HL-60 (cell line): ENCODE measurements at places on chromosomes 6 and 20.

GRCh38 chr20:15328084-15328483, 990.7 kb upstream of the FLRT3 start:
- DNase-seq: no peak

- no peak for DNase-seq
These were observed 1760.2 kb upstream of the DEFB115 start for GRCh38 chr20:29497261-29497671.

GRCh38 chr6:129329678-129330077, 380.3 kb downstream of the ARHGAP18 start:
- no peak for DNase-seq

GRCh38 chr20:12023194-12023795, 105.6 kb downstream of the BTBD3 start:
- peak; percentile 15 for DNase-seq

- DNase-seq: no peak
These were observed 474.9 kb upstream of the JARID2 start for GRCh38 chr6:14771016-14771415.

GRCh38 chr20:38395165-38395564, 40.0 kb downstream of the SNHG17 start:
- no peak for DNase-seq

- DNase-seq: no peak
These were observed 88.4 kb downstream of the MAFB start for GRCh38 chr20:40600441-40601219.

DNA sequence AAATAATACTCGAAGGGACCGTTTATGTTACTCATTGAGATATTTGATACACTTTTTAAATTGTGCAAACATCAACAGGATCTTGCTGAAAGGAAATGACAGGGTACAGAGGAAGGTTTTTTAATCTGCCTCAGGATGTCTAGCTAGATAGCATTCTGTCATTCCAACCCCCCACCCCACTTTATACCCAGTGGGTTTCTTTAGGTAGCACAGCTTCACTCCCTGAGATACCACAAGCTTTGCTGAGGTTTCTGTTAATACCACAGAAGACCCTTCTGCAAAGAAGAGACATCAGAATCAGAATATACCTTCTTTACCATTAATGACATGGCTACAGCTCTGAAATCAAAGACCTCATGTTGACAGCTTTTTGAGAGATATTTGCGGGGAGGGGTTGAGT, 1.3 kb downstream of the PHACTR2 start:
- no peak for DNase-seq

DNA sequence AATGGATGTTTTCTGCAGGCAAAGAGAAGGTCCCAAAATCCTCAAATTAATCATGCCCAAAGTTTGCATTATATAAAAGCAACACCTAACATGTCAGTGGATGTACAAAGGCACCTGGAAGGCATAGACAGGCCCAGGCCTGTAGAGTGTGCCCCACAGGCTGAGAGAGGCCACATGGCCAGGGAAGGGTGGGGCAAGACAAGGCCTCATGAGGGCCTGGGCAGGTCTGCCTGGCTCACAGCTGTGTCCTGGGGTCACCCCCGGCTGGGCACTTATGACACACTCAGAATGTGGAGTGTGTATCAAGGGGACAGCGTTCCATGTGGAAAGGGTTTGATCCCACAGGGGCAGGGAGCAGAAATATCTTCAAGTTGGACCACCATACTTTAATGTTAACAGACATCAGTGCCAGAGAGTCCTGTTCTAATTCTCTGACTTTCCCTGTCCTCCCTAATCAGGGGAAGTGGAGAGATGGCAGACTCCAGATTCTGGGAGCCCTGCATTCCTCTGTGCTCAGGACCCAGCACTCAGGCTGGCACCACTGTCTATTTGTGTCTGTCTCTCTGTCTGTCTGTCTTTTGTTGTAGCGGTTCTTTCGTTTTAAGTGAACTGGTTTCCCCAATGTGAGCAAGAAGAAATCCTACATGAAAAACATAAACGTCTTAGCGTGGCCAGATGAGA, 178.3 kb upstream of the FOXA2 start:
- no peak for DNase-seq

GRCh38 chr20:43925801-43926200, 11.1 kb downstream of the TOX2 start:
- DNase-seq: no peak

DNA sequence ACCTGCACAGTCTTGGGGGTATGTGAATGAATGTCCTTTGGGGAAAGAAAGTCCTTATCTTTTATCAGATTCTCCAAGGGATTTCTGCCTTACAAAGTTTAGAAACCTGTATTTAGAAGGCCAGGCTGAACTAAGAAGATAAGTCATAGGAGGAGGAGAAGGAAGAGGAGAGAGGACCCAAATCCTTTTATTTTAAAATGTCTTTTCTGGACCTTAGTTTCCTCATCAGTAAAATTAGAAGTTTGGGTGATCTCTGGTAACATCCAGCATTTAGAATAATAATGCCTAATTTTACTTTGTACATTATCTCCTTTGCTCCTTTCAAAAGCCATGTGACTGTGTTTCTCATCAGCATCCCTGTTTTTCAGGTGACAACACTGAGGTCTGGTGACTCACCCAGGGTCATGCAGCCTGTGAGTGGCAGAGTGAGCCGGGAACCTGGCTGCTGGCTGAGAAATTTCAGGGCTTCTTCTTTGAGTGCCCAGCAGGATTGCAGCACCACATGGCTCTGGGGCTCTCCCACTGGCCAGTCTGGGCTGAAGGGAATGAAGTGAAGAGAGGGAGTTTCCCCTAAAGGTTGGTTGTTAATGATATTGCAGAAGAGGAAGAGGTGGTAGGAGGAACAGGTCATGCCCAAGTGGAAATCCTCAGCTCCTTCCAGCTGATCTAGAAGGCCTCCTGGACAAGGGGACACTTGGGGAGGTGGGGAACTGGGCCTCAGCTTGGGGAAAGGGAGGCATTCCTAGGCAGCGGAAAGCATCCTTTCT, 34.0 kb downstream of the VEGFA start:
- peak; percentile 68 for DNase-seq

- no peak for DNase-seq
These were observed 18.0 kb upstream of the NCOA6 start for GRCh38 chr20:34843421-34843820.

GRCh38 chr20:33119725-33120720, 40.6 kb downstream of the BPIFB4 start:
- DNase-seq: no peak

DNA sequence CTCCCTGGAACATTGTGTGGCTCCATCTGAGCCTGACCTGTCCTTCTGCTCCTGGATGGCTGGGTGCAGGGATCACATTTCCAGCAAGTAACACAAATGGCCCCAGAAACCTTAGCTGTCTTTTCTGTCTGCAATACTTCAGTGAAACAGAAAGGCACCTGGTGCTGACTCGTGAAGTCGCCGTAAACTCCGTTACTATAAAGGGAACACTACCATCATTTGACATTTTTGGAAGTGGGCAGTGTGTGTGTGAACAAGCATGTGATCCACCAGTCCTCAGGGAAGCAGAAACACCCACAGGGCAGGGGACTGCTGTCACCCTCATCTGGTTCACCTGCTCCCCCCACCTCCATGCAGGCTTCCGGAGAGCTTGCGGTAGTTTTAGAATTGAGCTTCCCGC, 23.9 kb downstream of the SERPINB6 start:
- no peak for DNase-seq

DNA sequence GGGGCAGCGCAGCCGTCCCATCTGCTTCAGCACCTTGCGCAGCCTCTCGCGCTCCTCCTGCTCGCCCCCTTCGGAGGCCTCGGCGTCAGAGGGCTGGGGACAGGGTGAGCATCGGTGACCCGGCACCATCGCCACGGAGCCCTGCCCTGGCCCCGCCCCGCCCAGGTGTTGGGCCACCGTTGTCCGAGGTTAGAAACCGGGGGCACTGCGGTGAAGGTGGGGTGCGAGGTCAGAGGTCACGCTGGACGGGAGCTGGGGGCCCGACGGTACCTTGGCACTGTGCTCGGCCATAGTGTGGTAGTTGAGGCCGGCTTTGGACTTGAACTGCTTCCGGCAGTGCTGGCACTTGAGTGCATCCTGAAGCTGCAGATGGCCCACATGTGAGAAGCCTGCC, 6.4 kb downstream of the ZNF512B start:
- DNase-seq: no peak
